ENCODE measurements at places on chromosomes 7 and 10. TPM values are rescaled to one million over a fixed set of nuclear protein-coding genes. Genes with fewer than 3 reads are reported as not detected.
A peak's percentile ranks its signal among the peaks of the same experiment; 100 is the strongest.

DNA sequence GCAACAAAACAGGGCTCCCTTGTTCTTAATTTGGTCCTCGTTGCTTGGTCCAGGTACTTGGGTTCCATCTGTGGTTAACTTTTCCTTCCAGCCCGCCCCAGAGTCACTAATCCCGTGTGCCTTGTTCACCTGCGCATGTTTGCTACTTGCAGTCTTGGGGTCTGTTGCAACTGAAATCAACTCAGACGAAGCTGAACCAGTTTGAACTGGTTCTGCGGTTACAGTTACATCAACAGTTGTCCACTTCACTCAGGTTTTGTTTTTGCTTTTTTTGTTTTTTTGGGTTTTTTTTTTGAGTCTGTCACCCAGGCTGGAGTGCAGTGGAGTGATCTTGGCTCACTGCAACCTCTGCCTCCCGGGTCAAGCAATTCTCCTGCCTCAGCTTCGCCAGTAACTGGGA is 34.7 kb downstream of the TRRAP start:
- H3K4me1 ChIP-seq: no peaks in the 10 kb centered on the region
- H3K27ac ChIP-seq: no peak overlapping the region
- DNase-seq: peak; percentile 35
- H3K4me3 ChIP-seq: no peak overlapping the region
- no peaks in the 10 kb centered on the region for H3K27me3 ChIP-seq

ATG9B gene
- total RNA-seq: 0.27 TPM

DNA sequence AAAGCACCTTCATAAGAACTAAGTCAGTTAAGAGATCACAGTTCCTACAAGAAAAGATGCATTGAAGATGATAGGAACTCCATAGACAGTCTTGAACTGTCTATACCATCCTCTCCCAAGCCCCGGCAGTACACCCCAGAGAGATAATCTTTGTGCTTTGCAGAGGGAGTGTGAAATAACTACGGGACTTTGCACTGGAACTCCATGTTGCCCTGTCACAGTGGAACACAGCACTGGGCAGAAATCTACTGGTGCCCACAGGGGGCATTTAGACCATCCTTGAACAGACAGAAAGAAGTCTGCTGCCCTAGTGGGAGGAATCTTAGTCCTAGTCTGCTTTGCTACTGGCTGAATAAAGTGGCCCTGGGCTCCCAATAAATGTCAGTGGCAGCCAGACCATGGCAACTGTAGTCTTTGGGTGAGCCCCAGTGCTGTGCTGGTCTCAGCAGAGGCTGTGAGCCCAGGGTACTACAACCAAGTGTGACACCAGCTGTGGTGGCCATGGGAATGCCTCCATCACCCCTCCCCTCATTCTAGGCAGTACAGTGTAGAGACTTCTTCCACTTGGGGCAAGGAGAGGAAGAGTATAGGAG is 107.7 kb upstream of the TMEM168 start:
- no peaks in the 10 kb centered on the region for H3K36me3 ChIP-seq
- no peak overlapping the region for H3K4me3 ChIP-seq
- no peak overlapping the region for H3K27ac ChIP-seq
- H3K27me3 ChIP-seq: no peaks in the 10 kb centered on the region
- peaks cover 11% of the 10 kb centered on the region for H3K4me1 ChIP-seq

CPED1 gene
- 8.8 TPM for total RNA-seq

All from thyroid gland (tissue), 4 donors.